Activated T-cell treated with anti-CD3 and anti-CD28 coated beads for 24 hours (primary cell): ENCODE measurements at places on chromosomes 16 and 17.

DNA sequence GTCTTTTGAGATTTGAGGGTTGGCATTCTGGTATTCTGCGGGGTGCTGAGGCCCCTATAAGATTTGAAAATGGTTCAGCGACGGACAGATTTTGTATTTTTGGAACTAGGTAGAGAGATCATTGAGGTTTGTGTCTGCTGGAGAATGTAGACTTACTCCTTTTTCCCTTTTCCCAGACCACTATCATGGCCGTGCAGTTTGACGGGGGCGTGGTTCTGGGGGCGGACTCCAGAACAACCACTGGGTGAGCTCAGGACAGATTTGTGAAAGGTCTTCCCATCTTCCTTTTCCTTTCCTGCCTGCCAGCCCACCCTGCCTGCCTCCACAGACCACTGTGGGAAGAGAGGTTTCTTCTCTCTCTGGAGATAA is 572 bp downstream of the PSMB6 start:
- no peak for DNase-seq

DNA sequence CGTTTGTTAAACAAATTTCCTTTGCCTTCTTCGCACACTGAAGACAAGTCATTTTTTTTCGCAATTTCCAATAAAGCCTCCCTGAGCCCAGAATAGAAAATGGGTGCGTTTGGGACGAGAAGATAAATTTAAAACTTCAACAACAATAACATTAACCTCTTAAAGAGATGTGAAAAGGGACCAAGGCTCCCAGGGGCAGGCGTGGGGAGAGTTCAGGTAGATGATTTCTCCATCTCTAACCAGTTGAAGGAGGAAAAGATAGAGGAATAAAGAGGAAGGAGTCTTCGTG is 1.3 kb upstream of the HOXB4 start:
- no peak for DNase-seq

DNA sequence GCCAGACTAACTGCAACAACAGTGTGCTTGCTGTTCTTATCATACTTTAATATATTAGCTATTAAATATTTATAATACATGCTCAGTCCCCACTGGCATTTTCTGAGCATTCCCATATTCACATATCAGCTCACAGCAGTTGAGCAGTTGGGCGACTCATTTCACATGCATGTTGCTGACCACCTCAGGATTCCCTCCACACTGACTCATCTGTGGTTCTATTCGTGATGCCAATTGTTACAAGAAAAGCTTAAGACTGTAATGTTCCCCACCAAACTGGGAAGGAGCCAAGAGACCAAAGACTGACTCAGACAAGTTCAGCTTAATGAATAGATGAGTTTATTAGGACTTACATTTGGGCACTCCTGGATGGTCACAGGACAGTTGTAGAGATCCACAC is 100.3 kb upstream of the KIF2B start:
- DNase-seq: no peak

GRCh38 chr16:28597692-28598261 is 927 bp upstream of the SULT1A2 start:
- DNase-seq: no peak
